ENCODE measurements at places on chromosomes 2 and 18. TPM values are rescaled to one million over a fixed set of nuclear protein-coding genes. Genes with fewer than 3 reads are reported as not detected.

GRCh38 chr2:12081481-12082210 is 335.2 kb downstream of the LPIN1 start:
- DNase-seq: no peak

GRCh38 chr2:182666674-182667314 is 49.3 kb upstream of the DNAJC10 start:
- DNase-seq: no peak

- no peak for DNase-seq
These were observed 16.6 kb upstream of the APCDD1 start for GRCh38 chr18:10437837-10438236.

DNA sequence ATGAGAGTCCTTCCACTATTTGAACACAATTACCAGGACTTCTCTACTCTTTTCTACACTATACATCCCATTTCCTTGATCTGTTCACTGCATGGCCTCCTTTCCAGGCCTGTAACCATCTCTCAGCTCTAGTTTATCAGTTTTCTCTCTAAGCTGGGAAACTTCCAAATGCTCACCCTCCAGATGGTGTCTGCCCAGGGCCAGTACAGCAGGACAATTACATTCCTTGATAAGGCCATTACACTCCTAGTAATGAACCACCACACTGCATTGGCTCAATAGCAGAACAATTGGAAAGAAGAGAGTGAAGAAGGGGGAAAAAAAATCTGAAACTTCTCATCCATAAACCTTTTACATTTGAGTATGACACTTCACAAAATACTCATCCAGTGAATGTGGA is 359.1 kb downstream of the ALK start:
- no peak for DNase-seq

DNA sequence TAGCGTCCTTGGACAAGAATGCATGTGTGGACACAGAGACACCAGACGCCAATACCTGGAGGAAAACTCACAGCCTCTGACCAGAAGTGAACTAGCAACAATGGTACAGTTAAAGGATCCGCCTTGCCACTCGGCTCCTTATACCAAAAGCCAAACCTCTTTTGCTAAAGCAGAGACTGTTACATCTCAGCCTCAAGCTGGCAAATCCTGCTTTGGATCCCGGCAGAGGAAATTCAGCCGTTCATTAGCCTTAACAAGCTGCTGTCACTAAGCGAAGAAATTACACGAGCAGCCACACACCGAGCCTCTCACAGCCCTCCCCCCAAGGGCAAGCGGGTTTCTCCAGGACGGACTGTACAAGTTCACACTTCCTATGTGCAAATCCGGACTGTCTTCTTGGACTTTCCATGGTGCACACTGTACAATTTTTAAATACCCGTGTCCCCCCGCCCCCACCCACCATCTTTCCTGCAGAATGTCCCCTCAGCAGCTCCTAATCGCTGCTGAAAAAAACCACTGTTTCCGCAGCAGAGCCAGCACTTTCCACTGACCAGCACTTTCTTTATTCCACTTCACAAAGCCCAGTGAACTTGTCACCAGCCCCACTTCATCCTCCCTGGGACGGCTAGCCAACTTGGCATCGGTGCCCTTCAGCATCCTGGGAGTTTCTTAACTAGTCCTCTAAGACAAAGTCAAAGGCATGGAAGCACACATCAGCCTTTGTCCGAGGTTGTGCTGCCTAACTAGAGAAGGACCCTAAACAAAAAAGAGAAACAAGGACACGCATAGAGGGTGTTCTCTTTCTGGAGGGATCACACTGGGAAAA is 1.5 kb downstream of the KLF7 start:
- DNase-seq: no peak

DNA sequence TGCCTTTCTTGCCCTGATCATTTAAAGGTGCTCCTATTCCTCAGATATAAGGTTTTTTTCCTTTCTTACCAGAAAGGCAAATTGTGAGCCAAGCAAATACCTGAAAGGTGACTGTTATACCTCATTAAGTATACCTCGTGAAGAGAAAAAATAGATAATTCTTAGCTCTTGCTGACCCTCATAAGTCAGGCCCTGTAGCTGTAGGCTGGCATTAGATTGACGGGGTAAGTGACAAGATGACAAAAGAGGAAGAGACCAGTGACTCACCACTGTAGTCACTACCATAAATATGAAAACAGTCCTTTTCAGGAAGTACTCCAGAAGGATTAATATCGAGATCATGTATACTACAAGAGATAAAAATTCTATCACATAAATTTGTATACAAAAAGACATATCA is 104.6 kb downstream of the PTPN4 start:
- no peak for DNase-seq

GRCh38 chr2:151657667-151658076 is 76.6 kb downstream of the NEB start:
- DNase-seq: no peak

DNA sequence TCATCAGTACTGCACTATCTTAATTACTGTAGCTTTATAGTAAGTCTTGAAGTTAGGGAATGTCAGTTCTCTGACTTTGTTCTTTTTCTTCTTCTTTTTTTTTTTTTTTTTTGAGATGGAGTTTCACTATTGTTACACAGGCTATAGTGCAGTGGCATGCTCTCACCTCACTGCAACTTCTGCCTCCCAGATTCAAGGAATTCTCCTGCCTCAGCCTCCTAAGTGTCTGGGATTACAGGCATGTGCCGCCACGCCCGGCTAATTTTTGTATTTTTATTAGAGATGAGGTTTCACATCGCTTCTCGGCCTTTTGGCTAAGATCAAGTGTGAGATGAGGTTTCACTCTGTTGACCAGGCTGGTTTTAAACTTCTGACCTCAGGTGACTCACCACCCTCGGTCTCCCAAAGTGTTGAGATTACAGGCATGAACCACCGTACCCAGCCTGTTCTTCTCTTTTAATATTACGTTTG is 41.9 kb upstream of the TANC1 start:
- DNase-seq: no peak

DNA sequence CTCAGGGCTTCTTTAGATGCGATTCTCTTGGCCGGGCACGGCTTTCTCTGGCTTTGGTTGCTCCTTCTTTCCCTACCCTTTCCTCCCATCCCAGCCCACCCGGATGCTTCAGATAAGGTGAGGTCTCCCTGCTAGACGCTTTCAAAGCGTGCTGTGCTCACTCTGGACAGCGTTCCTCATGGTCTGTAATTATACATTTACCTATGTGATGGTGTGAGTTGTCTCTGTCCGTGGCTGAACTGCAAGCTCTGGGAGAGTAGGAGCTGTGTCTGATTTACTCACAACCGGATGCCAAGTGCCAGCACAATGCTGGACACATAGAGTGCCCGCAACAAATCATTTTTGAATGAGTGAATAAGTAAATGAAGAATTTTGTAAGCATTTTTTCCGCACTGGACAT is 26.8 kb upstream of the PNPT1 start:
- no peak for DNase-seq

The ALPG gene
- not detected for polyA plus RNA-seq

The PTPRN gene
- 0.20 TPM for polyA plus RNA-seq

The LRRC30 gene
- 1.2 TPM for polyA plus RNA-seq

The HNRNPLL gene
- 81.9 TPM for polyA plus RNA-seq

The OBSL1 gene
- 169 TPM for polyA plus RNA-seq
